Fibroblast of mammary gland (primary cell): ENCODE measurements at places on chromosomes 11 and 22.

DNA sequence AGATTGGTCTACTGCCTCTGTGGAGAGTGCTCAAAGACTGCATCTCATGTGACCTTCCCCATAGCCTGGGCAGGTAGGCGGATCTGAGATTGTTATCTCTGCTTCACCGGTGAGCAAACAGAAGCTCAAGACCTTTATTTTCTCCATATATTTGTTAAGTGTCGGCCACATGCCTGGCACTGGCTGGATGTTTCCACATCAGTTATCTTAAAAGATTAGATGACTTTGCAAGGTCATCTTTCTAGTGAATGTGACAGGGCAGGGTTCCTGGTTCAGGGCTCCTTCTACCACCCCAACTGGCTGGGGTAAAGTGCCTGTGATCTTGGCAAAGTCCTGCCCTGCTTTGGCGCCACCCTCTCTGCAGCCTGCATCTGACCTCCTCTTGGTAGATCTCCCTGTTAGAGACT lies 125.0 kb downstream of the CCDC81 start:
- no peak for DNase-seq

- DNase-seq, result peak; percentile 11
Measured at GRCh38 chr22:19178065-19178656, 375 bp downstream of the SLC25A1 start.

- DNase-seq, result no peak
Measured at GRCh38 chr22:45980268-45980570, 3.3 kb upstream of the WNT7B start.

- DNase-seq, result no peak
Measured at GRCh38 chr11:41917900-41918299, 458.4 kb upstream of the LRRC4C start.

DNA sequence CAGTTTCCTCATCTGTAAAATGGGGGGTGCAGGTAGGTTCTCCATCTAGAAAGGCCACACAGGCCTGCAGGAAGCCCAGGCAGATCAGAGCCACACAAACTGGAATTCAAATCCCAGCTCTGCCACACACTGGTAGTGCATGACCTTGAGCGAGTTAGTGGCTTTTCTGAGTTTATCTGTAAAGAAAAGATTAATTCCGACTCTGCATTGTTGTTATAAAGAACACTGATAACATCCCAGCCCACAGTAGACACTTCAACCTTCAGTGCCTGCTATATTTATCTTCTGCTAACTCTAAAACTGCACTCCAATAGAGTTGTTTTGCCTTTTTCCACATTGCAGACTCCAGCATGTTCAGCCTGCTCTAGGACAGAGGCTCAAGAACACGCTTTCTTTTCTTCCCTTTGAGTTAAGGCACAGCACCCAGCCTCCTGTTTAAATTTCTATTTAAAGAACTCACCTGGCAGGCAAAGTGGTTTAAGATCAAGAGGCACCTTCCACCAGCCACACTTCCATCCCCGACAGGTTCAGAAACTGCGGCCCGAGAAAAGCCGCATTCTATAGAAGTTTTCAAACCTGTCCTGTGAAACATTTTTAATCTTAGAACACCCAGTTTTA lies 133.9 kb downstream of the PLEKHA7 start:
- DNase-seq, result no peak

GRCh38 chr22:34904486-34904885 lies 161.5 kb upstream of the ISX start:
- DNase-seq, result no peak
